Activated T-helper 1 cell treated with anti-CD3 and anti-CD28 coated beads, Interleukin-12 subunit alpha, Interleukin-12 subunit beta, Interleukin-2, Interleukin-4 antibody, amounts not matched to agents 30 ng/mL and 10 ng/mL and 1 ng/mL, durations not matched to agents 14 hours and 24 hours and 36 hours (primary cell): ENCODE measurements at places on chromosomes 3 and 15.

- no peak for DNase-seq
- peaks cover 36% of the 10 kb centered on the region for H3K36me3 ChIP-seq
- peaks cover 1% of the 10 kb centered on the region for H3K27me3 ChIP-seq
These were observed 60.1 kb downstream of the SUMF1 start for GRCh38 chr3:4406746-4407568.

DNA sequence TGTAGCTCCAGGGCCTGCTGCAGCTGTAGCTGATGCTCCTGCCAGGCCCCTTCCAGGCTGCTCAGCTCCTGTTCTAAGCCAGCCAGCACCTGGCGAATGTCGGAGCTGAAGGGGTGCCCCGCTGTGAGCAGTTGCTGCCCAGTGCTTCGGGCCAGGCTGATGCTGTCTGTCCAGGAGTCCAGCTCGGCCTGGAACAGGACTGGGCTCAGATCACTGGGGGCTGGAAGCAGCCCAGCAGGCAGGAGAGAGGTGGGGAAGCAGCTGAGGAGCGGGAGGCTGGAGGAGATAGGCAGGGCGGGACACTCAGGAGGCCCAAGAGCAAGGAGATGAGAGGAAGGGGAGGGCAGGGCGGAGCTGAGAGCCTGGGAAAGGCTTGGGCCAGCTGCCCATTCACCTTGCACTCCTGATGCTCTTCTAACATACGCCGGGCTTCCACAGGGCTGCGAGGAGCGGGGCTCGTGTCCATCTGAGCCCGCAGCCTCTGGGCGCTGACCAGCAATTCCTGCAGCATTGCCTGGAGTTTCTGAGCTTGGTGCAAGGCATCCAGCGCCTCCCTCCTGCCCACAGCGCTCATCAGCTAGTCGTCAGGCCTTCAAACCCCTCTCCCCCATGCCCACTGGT is 23.2 kb downstream of the PLA2G4B start:
- no peak for DNase-seq
- H3K4me3 ChIP-seq, result no peak overlapping the region
- no peak overlapping the region for H3K27ac ChIP-seq
- no peaks in the 10 kb centered on the region for H3K27me3 ChIP-seq

DNA sequence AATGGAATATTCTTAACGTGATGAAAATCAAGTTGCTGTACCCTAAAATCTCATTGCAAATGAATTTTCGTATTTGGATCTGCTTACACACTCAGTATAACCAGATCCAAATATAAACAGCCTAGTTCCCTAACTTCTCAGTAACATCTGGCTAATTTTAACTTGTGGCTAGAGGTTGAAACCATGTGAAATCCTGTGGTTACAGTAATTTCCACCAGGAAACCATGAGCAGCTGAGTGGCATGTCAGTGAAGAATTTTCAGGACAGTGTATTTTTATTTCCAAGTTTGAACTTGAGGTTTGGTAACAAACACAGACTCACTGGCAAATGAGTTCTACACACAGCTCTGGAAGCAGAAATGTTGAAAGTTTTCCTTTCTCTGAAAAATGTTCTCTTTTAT is 754.1 kb downstream of the NR2F2 start:
- H3K27ac ChIP-seq, result no peak overlapping the region
- H3K27me3 ChIP-seq, result no peaks in the 10 kb centered on the region
- H3K4me3 ChIP-seq, result no peak overlapping the region
- DNase-seq, result no peak
- H3K4me1 ChIP-seq, result no peaks in the 10 kb centered on the region

GRCh38 chr3:27713435-27714145 is 8.5 kb downstream of the EOMES start:
- peak overlapping the region; percentile 72 for H3K27ac ChIP-seq
- DNase-seq, result no peak
- peak overlapping the region; percentile 90 for H3K4me3 ChIP-seq

DNA sequence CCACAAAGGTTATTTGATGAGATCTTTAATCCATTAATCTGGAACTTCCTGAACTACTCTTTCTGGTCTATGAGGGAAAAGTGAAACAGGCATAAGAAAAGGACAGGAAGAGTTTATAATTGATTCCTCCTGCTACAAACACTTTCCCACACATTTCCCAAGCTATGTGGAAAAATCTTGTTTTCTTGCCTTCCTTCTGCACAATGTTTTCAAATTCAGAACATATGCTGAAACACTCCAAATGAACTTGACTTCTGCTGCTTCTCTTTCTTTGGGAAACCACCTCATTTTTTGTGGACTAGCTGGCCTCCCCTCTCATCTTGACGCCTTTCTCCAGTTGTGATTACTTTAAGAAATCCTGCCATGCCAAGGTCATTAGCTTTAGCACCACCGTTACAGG is 100.7 kb upstream of the PTPRG start:
- no peaks in the 10 kb centered on the region for H3K36me3 ChIP-seq
- no peak overlapping the region for H3K4me3 ChIP-seq
- H3K27ac ChIP-seq, result no peak overlapping the region
- no peak for DNase-seq

- H3K27me3 ChIP-seq, result peaks cover 1% of the 10 kb centered on the region
- no peak for DNase-seq
- H3K27ac ChIP-seq, result no peak overlapping the region
- no peak overlapping the region for H3K4me3 ChIP-seq
- no peaks in the 10 kb centered on the region for H3K4me1 ChIP-seq
These were observed 9.5 kb downstream of the ZBTB47 start for GRCh38 chr3:42662813-42663535.

GRCh38 chr3:172098698-172099494 is 59.5 kb downstream of the FNDC3B start:
- no peak overlapping the region for H3K4me3 ChIP-seq
- peaks cover 6% of the 10 kb centered on the region for H3K27me3 ChIP-seq
- no peak overlapping the region for H3K27ac ChIP-seq
- no peak for DNase-seq

DNA sequence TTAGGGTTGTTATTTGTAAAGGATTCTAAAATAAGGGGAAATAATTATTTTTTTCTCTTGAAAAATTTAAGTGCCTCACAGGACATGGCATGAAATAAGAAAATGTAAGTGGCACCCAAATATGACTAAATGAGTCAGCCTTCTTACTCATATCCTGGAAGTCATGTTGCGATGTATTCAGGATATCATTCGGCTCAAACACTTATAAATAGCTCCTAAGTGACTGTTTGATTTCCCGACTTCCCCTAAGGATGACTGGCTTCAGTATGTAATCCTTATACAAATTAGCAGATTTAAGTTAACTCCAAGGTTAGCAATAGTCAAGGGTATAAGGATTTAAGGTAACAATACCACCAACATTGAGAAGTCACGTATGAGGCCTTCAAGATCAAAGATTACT is 57.3 kb upstream of the OSTN start:
- H3K4me1 ChIP-seq, result no peaks in the 10 kb centered on the region
- H3K27me3 ChIP-seq, result no peaks in the 10 kb centered on the region
- no peak for DNase-seq
- H3K36me3 ChIP-seq, result no peaks in the 10 kb centered on the region
- no peak overlapping the region for H3K4me3 ChIP-seq
- H3K27ac ChIP-seq, result no peak overlapping the region

DNA sequence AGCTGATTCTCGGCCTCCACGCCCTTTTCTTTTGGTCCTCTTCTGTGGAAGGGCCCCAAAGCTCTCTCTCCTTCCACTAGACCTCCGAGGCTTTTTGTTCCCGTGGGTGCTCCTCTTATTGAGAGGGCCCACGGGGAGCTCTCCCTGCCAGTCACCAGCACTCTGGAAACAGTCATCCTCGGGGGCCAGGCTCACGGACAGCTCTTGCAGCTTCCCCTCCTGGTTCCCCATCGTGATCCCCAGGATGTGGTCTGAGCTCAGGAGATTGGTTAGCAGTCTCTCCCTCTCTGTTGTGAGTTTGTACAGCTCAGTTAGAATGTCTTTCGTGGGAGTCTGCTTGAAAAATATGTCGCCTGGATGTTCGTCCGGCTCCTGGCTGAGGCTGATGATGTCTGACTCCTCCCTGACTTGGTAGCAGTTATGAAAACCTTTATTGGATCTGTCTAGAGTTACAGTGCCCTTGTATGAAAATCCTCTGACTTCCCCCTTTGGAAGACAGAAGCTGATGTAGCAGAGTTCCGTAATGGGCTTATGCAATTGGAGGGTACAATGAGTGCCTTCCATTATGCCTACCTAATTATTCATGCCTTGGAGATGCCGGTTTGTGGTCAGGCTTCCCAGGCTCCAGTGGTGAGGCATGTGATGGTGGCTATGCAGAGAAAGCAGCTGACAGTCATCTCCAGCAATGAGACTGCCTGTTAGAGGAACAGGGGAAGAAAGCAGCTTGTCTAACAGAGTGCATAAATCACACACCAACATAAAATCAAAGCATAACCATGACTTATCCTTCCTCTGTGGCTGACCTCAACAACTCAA is 40.0 kb downstream of the FMN1 start:
- H3K27ac ChIP-seq, result no peak overlapping the region
- H3K4me1 ChIP-seq, result peaks cover 3% of the 10 kb centered on the region
- DNase-seq, result no peak
- no peak overlapping the region for H3K4me3 ChIP-seq
- H3K36me3 ChIP-seq, result no peaks in the 10 kb centered on the region

GRCh38 chr3:169513672-169514071 is 149.8 kb downstream of the MECOM start:
- H3K27me3 ChIP-seq, result peaks cover 3% of the 10 kb centered on the region
- H3K4me1 ChIP-seq, result peaks cover 16% of the 10 kb centered on the region
- no peak for DNase-seq
- no peak overlapping the region for H3K27ac ChIP-seq

GRCh38 chr15:99454107-99454809 is 111.5 kb upstream of the MEF2A start:
- peaks cover 11% of the 10 kb centered on the region for H3K27me3 ChIP-seq
- H3K4me1 ChIP-seq, result peaks cover 28% of the 10 kb centered on the region
- H3K4me3 ChIP-seq, result no peak overlapping the region
- H3K27ac ChIP-seq, result no peak overlapping the region
- H3K36me3 ChIP-seq, result no peaks in the 10 kb centered on the region
- no peak for DNase-seq

DNA sequence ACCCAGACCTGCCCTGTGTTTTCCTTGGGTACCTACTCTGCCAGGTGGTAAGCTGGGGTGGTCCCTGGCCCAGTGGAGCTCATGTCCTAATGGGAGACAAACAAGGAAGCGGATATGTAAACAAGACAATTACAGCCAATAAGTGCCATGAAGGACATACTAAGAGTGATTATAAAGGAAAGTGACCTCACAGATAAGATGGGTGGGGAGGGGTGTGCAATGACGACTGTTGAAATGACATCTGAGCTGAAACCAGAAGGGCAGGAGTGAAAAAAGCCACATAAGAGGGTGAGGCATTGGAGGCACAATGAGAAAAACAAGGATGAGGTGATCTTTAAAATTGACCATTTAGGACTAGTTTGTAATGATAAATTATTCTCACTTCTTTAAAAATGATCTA is 336.2 kb upstream of the IL12A start:
- H3K4me3 ChIP-seq, result no peak overlapping the region
- H3K36me3 ChIP-seq, result no peaks in the 10 kb centered on the region
- no peaks in the 10 kb centered on the region for H3K27me3 ChIP-seq
- DNase-seq, result no peak
- H3K27ac ChIP-seq, result no peak overlapping the region

GRCh38 chr3:50275141-50275995 is 3.5 kb upstream of the LSMEM2 start:
- DNase-seq, result no peak
- H3K36me3 ChIP-seq, result no peaks in the 10 kb centered on the region
- H3K27ac ChIP-seq, result peak overlapping the region; percentile 40
- H3K4me3 ChIP-seq, result no peak overlapping the region
- H3K27me3 ChIP-seq, result peaks cover 40% of the 10 kb centered on the region
- H3K4me1 ChIP-seq, result peaks cover 21% of the 10 kb centered on the region

GRCh38 chr15:40316931-40317330 is 6.6 kb upstream of the INAFM2 start:
- DNase-seq, result no peak
- H3K4me1 ChIP-seq, result peaks cover 8% of the 10 kb centered on the region
- H3K4me3 ChIP-seq, result no peak overlapping the region
- no peaks in the 10 kb centered on the region for H3K36me3 ChIP-seq
- H3K27me3 ChIP-seq, result peaks cover 52% of the 10 kb centered on the region

DNA sequence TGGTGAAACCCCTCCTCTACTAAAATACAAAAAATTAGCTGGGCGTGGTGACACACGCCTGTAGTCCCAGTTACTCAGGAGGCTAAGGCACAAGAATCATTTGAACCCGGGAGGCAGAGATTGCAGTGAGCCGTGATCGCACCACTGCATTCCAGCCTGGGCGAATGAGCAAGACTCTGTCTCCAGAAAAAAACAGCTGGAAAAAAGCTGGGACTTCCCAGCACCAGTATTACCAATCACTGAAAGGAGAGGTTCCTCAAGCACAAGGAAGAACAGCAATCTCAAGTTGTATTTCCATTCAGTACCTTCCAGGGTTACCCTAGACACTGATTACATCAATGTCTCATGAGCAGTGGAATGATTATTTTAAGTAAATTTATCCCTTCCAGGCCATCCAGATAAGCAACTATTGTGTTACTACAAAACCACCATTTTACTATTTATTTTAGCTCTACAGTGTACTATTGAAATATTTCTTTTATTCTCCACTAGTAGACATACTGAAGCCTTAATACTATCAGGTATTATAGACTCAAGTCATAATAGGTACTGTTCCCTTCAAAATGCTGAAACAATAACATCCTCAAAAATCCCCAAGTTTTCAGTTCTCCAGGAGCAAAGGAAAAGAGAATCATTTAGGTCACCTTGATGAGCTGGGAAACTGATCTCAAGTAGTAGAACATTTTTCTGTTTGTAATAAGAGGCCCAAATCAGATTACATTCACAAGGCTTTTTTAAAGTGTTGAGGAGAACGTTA is 54.8 kb upstream of the VGLL4 start:
- H3K36me3 ChIP-seq, result peaks cover 2% of the 10 kb centered on the region
- H3K4me3 ChIP-seq, result no peak overlapping the region
- DNase-seq, result no peak
- no peak overlapping the region for H3K27ac ChIP-seq
- H3K27me3 ChIP-seq, result no peaks in the 10 kb centered on the region
- no peaks in the 10 kb centered on the region for H3K4me1 ChIP-seq

DNA sequence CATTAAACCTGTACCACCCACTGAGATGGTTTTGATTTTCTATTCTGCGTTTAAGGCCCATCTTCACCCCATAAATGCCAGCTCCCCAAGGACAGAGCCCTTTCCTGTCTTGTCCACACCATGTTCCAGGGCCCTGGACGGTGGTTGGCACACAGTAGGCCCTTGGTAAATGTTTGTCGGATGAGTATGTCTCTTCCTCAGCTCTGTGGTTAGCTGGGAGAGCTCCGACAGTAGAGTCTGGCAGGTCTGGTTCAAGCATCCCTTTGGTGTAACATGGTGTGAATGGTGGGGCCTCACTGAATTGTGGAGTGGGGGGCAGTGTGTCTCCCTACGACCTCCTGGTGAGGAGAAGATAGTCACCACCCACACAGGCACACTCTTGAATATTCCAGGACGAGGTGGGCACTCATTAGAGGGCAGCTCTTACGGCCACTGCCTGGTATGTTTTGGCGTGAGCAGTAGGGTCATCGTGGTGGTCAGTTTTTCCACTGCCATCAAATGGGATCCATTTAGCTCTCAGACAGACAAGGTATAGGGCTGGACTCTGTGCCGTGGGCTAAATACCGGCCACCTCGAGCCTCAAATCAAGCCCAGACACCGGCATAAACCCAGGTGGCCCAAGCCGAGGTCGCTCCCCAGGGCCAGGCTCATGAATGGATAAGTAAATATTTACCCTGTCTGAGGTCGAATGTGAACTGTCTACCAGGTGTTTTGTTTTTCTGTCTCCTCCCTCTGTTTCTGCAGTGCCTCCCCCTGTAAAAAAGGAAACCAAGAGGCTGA is 61.3 kb downstream of the SMAD3 start:
- peaks cover 35% of the 10 kb centered on the region for H3K36me3 ChIP-seq
- peak overlapping the region; percentile 67 for H3K27ac ChIP-seq
- peaks cover 92% of the 10 kb centered on the region for H3K4me1 ChIP-seq
- no peak for DNase-seq
- no peaks in the 10 kb centered on the region for H3K27me3 ChIP-seq
